Activated T-helper 17 cell treated with anti-CD3 and anti-CD28 coated beads, Interleukin-2, amount 50 U/mL, for 72 hours (primary cell): ENCODE measurements at places on chromosomes 4 and X.

GRCh38 chr4:128856246-128856645, 46.7 kb downstream of the JADE1 start:
- no peak for ATAC-seq

- no peak for ATAC-seq
These were observed 73.6 kb downstream of the GABRB1 start for GRCh38 chr4:47104986-47105385.

GRCh38 chr4:157564771-157565170, 344.2 kb downstream of the GRIA2 start:
- no peak for ATAC-seq

GRCh38 chr4:164904941-164905340, 28.0 kb downstream of the APELA start:
- ATAC-seq = no peak

- ATAC-seq = no peak
These were observed 82.7 kb downstream of the MXRA5 start for GRCh38 chrX:3263681-3264126.
